T-cell (primary cell): ENCODE measurements at places on chromosomes 5 and 9.

- H3K27me3 ChIP-seq: no peaks in the 10 kb centered on the region
- no peaks in the 10 kb centered on the region for H3K36me3 ChIP-seq
- no peak overlapping the region for H3K4me3 ChIP-seq
- no peak overlapping the region for H3K27ac ChIP-seq
These were observed 205.9 kb downstream of the EFNA5 start for GRCh38 chr5:107464876-107465275.

DNA sequence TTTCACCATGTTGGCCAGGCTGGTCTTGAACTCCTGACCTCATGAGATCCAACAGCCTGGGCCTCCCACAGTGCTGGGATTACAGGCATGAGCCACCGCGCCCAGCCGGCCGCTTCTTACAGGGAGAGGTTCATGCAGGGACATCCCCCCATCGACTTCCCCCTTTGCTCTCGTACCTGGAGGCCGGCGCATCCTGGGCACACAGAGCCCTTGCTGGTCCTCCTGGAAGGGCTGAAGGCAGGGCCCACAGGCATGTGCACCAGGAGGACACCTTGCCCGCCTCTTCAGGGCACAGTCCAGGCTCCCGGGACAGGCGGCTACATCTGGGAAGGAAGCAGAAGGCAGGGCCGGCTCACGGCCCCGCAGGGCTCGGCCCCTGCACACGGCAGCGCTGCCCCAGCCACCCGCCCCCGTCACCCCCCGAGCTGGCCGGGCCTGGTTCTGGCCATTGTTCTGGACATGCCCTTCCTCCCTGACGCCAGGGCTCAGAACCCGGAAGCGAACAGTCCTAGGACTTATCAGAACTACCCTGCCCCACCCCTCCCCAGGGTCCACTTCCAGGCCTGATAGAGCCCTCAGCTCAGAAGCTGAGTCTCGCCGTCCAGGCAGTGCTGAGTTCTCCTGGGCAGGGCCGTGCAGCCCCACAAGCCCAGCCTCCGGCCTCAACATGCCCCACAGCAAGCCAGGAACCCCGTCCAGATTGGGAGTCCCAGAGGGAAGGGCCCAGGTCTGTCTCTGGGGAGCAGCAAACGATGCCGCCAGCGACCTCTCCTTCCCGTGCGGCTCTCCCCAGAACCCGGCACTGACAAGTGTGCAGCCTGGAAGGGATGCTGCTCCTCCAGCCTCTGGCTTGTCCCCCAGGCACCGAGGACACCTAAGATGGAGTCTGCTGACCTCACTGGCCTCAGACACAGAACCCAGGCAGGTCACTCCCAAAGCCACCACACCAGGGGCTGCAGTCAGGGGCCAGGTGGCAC, 2.9 kb downstream of the NPDC1 start:
- H3K4me1 ChIP-seq: peaks cover 36% of the 10 kb centered on the region
- H3K4me3 ChIP-seq: no peak overlapping the region
- peaks cover 2% of the 10 kb centered on the region for H3K27me3 ChIP-seq
- no peak overlapping the region for H3K27ac ChIP-seq

- H3K36me3 ChIP-seq: no peaks in the 10 kb centered on the region
- no peaks in the 10 kb centered on the region for H3K4me1 ChIP-seq
- DNase-seq: no peak
- H3K27ac ChIP-seq: no peak overlapping the region
- no peak overlapping the region for H3K4me3 ChIP-seq
- no peaks in the 10 kb centered on the region for H3K27me3 ChIP-seq
These were observed 144.8 kb upstream of the PIK3R1 start for GRCh38 chr5:68070591-68071281.

DNA sequence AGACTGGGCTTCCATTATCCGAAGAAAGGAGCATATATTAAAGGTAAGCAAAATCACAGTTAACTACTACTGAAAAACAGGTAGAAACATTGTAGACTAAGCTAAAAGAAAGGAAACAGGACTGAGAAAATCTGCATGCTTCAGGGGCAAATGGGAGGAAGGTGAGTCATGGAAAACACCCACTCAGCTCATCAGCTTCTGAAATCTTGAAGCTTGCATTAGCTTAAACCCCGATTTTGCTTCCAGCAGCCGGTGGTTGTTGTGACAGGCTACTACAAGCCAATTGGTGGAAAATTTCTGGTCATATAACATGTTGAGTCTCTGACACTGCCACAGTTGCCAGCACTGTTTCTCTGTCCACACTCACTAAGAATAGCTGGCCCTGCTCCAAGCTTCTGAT, 179.6 kb upstream of the PUM3 start:
- no peaks in the 10 kb centered on the region for H3K27me3 ChIP-seq
- no peaks in the 10 kb centered on the region for H3K36me3 ChIP-seq
- DNase-seq: no peak
- H3K4me3 ChIP-seq: no peak overlapping the region
- no peaks in the 10 kb centered on the region for H3K4me1 ChIP-seq

- H3K4me1 ChIP-seq: no peaks in the 10 kb centered on the region
- DNase-seq: no peak
- no peaks in the 10 kb centered on the region for H3K36me3 ChIP-seq
- no peak overlapping the region for H3K27ac ChIP-seq
These were observed 103.9 kb downstream of the C9orf50 start for GRCh38 chr9:129517006-129517405.

- no peak for DNase-seq
- H3K36me3 ChIP-seq: no peaks in the 10 kb centered on the region
- H3K27me3 ChIP-seq: no peaks in the 10 kb centered on the region
- no peaks in the 10 kb centered on the region for H3K4me1 ChIP-seq
- no peak overlapping the region for H3K4me3 ChIP-seq
These were observed 46.3 kb upstream of the TNFSF15 start for GRCh38 chr9:114852050-114852594.

GRCh38 chr5:142841511-142842265, 71.5 kb downstream of the ARHGAP26 start:
- H3K27me3 ChIP-seq: no peaks in the 10 kb centered on the region
- DNase-seq: no peak
- H3K36me3 ChIP-seq: no peaks in the 10 kb centered on the region
- peaks cover 3% of the 10 kb centered on the region for H3K4me1 ChIP-seq
- H3K4me3 ChIP-seq: no peak overlapping the region
